ENCODE measurements at places on chromosomes 1 and 21.
A peak's percentile ranks its signal among the peaks of the same experiment; 100 is the strongest.

GRCh38 chr1:23097316-23097715 is 71.3 kb downstream of the LUZP1 start:
- no peak for ATAC-seq

DNA sequence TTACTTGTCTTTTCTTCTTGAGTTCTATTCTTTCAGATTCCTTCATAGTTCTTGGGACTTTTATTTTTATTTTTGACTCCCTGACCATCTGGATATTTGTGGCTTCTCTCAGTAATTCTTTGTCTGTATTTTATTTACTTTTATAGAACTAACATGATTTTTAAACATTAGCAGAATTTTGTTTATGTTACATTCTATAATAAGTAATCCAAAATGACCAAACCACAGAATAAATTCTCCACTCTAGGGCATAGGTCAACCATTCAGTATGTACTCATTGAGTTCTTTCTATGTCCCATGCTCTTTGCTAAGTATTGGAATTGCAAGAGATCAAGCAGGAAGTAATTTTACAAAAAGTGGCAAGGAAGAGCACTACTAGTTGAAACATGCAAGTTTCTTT is 969.0 kb downstream of the TTLL7 start:
- no peak for ATAC-seq

GRCh38 chr1:6348511-6349191 is 44.9 kb downstream of the ACOT7 start:
- peak; percentile 77 for ATAC-seq

- ATAC-seq, result no peak
Measured at GRCh38 chr1:39094685-39095084, 68.5 kb downstream of the NDUFS5 start.

- ATAC-seq, result no peak
Measured at GRCh38 chr1:119298687-119299303, 69.8 kb upstream of the HAO2 start.

GRCh38 chr1:47809301-47810084 is 187.7 kb downstream of the TRABD2B start:
- no peak for ATAC-seq

- ATAC-seq, result no peak
Measured at GRCh38 chr1:87926131-87926830, 597.6 kb downstream of the LMO4 start.

DNA sequence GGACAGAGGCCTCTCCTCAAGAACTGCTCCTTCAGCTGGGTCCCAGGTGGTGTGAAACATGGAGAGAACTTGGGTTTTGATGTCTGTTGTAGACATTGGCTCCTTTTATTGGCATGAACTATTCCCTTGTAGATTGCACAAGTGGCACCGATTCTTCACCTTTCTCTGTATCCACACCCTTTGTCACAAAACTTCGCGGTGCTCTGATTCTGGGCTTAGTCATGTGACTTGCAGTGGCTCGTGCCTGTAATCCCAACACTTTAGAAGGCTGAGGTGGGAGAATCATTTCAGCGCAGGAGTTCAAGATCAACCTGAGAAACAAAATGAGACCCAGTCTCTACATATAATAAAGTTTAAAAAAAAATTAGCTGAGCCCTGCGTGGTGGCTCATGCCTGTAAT is 42.5 kb upstream of the EYA3 start:
- no peak for ATAC-seq

DNA sequence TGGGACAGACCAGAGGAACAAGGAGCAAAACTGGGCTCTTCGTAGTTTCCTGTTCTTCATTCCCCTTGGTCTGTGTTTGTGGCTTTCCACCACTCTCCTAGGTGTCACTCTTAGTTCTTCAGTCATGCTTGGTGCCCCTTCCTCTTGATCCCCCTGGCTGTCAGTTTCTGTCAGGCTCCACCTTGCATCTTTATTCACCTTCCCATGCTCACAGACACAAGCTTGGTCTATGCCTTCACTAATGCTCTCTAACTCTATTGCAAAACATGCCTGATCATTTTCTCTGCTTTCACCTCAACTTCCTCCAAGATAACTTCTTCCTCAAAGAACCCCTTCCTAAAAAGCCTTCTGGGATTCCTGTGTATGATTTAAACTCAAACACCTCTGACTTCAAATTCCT is 122.9 kb downstream of the GLUL start:
- ATAC-seq, result no peak

GRCh38 chr1:97412737-97413136 is 508.1 kb downstream of the DPYD start:
- ATAC-seq, result no peak

DNA sequence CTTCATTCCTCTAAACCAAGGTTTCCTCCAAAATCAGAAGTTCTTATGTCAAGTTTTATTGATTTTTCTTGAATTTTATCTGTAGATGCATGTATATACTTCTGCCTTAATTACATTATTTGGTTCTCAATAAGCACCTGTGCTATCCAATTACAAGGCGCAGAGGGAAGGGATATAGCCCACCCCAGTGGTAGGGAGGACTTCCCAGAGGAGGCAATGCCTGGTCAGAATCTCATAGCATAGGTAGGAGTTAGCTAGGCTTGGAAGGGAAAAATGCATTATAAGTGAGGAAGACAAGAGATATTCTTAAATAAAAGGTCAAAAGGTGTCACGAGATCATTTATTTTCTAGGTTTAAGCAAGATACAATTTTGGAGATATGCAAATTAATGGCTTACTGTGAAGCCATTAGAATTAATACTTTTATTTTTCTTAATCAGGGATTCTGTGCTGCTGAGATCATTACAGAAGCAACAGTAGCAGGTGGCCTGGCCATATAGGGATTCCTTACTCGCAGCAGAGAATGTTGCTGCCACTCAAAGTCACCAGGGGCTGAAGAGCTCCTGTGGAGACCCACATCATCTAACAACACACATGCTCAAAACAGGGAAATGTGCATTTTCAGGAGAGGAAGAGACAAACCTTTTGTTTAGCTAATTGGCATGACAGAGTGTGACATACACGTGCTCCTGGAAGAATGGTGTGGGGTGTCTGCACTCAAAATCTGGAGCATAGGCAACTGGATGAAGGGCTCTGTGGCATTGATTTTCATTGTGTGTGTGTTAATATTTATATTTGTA is 178.3 kb downstream of the ATG4C start:
- no peak for ATAC-seq

GRCh38 chr1:149903836-149904491 is 4.6 kb downstream of the BOLA1 start:
- no peak for ATAC-seq

- ATAC-seq, result no peak
Measured at GRCh38 chr1:113126207-113126606, 53.2 kb downstream of the LRIG2 start.

- ATAC-seq, result peak; percentile 57
Measured at GRCh38 chr1:11273595-11274234, 717 bp downstream of the UBIAD1 start.

GRCh38 chr1:153617663-153618062 is 1.5 kb upstream of the S100A14 start:
- ATAC-seq, result peak; percentile 91

GRCh38 chr1:65538664-65539063 is 118.2 kb downstream of the LEPR start:
- no peak for ATAC-seq

GRCh38 chr1:203144661-203145060 is 17.1 kb downstream of the ADORA1 start:
- no peak for ATAC-seq

DNA sequence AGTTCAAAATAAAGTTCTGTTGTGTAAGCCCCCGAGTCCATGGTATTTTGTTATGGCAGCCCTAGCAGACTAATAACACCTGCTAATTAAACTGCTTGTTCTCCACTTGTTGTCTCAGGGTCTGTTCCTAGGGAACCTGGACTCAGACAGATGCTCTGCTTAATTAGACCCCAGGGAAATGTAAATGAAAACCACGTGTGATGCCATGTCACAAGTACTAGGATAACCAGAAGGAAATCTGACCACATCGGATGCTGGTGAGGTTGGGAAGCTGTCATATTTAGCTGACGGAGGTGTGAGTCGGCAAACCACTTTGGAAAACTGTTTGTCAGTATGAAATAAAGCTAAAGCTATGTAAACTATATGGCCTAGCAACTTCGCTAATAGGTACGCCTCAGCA is 19.6 kb downstream of the EDN2 start:
- no peak for ATAC-seq

DNA sequence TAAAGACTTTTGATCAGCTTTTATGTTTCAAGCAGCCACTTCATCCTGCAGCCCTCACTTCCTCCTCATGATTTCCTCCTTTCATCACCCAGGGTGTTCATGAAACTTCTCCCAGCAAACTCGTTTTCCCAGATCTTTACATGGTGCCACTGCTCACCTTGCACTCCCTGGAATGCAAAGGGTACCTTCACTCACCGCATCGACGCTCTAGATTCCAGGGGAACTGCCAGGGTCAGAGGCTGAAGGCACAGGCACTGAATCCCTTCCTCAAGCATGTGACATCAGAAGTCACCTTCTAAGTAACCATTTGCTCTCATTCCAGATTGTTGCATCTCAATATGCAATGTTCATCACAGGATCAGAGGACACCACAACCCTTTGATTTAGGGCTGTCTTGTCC is 82.8 kb downstream of the PRKAB2 start:
- no peak for ATAC-seq

DNA sequence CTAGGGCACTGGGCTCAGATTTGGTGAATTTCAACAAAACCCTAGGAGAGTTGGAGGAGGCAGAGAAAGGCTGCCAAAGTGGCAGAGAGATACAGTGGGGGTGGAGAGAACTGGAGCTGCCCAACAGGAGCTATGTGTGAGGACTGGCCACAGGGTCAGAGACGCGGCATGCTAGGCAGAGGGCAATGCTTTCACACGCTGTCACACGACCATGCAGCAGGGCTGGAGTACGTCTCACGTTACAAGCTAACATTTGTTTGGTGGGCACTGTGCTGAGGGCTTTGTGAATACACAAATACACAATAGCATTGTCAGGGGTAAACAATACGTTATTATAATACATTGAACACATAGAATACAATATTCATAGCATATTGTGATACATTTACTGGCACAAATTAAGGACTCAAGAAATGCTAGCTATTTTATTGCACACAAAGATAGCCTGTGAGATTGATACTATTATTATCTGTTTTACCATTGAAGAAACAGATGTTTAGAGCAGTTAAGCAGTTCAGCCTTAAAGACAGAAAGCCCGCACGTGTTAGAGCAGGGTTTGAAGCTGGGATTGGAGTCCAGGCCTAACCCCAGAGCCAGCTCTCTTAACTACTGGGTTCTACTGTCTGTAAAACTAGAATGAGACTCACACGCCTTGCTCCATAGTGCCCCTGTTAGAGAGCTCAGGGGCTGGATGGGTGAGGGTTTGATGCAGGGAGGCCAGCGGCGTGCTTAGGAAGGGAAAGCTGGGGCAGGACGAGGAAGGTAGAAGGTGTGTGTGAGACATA is 4.5 kb downstream of the RAB7B start:
- ATAC-seq, result no peak

DNA sequence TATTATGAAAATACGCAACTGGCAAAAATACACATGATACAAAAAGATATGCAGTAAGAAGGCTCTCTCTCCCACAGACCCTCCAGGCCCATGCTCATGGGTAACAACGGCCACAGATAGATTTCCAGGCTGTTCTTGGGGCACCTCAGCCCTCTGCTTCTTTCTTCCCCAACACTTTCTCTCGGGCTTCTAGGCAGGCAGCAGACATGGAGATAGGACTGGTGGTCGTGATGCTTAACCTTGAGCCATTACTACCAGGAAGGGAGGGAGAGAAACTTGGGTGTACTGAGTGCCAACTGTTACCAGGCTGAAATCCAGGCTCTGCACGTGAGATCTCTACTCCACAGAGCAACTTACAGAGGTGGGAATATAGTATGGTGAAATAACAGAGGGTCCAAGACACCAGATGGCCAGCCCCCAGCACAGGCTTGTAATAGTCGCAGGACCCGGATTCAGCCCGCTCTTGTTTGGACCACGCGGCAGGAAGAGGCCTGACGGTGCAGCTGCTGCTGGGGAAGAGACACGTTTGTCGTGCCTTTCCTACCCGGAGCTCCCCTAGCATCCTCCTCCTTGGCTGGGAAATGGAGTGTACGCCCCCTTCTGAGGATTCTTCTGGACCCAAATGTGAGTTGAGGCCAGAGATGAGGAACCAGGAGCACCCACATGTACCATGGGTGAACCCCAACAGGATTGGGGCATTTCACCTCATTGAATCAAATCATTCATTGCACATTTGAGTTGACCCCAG is 441.1 kb upstream of the VAMP3 start:
- ATAC-seq, result no peak

DNA sequence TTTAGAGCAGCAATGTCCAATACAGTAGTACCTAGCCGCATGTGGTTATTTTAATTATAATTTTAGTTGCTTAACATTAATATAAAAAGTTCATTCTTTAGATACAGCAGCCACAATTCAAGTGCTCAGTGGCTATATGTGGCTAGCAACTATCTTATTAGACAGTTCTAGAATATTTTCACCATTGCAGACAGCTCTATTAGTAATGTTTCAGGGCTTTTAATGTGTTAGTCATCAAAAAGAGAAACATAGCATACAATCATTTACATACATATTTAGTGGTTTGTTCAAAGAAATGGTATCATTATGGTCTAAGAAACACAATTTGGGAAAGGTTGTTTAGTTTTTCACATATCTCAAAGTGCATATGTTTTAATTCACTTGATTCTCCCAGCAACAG is 66.6 kb upstream of the DYNLT5 start:
- no peak for ATAC-seq

DNA sequence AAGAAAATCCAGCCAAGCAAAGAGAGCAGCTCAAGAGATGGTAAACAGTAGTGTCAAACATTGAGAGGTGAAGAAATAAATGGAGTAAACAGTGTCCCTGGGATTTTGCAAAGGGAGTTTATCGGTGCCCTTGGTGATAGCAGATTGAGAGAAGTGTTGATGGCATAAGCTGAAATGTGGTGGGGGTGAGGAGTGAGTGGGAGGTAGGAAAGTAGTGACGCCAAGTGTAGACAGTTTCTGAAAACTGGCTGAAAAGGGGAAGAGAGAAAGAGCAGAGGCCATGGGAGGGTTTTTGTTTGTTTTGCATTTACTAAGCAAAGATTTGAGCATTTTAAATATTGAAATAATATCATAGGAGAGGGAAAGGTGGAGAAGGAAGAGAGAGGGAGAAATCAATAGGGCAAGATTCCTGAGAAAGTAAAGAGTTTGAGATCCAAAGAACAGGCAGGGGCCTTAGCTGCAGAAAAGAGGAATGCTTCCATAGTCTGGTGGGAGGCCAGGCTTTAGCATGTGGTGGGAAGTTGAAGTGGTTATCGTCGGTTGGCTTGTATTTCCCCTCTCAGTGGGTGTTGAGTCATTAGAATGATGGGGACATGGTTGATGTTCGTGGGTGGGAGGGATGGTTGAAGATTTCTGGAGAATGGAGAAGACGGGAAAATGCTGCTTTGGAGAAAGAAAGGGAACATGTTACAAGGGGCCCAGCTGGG is 26.8 kb upstream of the RASAL2 start:
- ATAC-seq, result no peak

Data from activated CD4-positive, CD25-positive, alpha-beta regulatory T cell treated with anti-CD3 and anti-CD28 coated beads, Interleukin-2, amount 50 U/mL, for 24 hours (primary cell).